Fibroblast of skin of scalp (primary cell): ENCODE measurements at places on chromosomes 3 and 15.

- no peak for DNase-seq
Observed at GRCh38 chr3:76352051-76352450, 566.7 kb upstream of the ZNF717 start.

DNA sequence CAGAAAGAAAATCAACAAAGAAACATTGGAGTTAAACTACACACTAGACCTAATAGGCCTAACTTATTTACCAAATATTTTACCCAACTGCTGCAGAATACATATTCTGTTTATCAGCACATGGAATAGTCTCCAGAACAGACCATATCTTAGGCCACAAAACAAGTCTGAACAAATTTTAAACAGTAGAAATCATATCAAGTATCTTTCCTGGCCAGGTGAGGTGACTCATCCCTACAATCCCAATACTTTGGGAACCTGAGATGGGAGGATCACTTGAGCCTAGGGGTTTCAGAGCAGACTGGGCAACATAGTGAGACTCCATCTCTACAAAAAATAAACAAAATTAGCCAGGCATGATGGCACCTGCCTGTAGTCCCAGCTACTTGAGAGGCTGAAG lies 18.1 kb upstream of the KPNA4 start:
- DNase-seq, result no peak

- no peak for DNase-seq
Observed at GRCh38 chr3:126992776-126993175, 9.9 kb downstream of the PLXNA1 start.

- no peak for DNase-seq
Observed at GRCh38 chr3:50264964-50265485, 3.9 kb upstream of the SEMA3B start.

DNA sequence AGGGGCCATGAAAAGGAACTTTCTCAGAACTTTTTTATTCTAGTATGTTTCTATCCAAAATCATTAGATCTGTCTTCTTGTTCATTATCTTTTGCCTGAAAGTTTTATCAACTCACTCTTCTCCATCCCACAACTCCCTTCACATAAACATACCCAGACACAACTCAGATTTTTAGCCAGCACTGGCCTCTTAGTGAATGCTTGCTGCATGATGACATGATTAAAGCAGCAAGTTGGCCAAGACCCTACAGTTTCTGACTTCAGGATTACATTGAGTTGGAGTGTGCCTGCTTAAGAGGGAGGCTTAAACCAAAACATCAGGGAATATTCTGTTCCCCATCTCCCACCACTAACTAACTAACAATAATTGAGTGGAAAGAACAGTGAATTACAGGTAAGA lies 38.1 kb downstream of the PLSCR2 start:
- peak; percentile 12 for DNase-seq

- DNase-seq, result no peak
Observed at GRCh38 chr3:47841786-47842349, 38.9 kb downstream of the DHX30 start.

GRCh38 chr15:95096651-95097050 lies 865.3 kb downstream of the MCTP2 start:
- DNase-seq, result no peak
